Panc1 (cell line): ENCODE measurements at places on chromosomes 1 and 21.

DNA sequence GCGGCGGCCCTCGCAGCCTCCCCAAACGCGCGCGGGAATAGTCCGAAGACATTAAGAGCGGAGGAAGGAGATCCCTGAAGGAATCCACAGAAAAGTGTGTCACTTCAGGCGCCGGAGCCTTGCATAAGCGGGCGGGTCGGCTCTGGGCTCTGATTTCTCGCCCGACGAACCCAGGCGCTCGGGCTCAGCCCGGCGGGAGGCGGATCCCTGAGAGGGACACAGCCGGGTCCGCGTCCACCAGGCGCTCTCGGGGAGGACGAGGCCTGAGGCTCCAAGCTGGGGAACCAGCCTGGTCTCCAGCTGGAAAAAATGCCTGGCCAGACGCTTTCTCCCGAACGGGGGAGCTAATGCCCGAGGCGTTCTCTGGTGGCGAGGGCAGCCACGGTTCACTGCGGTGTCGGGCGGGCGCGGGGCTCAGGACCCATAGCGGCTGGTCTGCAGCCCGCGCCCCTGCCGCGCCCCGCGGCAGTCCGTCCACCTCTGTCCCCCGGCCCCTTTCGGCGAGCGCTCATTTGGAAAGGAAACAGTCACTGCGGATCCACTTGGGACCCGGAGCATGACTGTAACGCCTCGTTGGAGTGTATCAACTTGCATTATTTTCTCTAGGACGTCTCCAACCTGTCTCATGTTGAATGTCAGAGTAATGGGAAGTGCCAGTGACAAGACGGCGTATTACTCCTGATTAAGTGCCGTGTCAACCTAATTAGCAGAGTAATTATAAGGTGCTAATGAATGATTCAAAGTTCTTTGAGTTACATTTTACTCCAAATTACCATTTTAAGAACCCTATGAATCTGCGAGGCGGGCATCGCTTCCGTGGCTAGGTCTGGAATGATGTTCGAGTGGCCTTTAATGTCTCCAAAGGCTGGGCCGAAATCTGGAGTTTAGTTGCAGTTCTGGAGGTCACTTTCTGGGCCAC is 1.6 kb upstream of the BARHL2 start:
- no peak for DNase-seq

DNA sequence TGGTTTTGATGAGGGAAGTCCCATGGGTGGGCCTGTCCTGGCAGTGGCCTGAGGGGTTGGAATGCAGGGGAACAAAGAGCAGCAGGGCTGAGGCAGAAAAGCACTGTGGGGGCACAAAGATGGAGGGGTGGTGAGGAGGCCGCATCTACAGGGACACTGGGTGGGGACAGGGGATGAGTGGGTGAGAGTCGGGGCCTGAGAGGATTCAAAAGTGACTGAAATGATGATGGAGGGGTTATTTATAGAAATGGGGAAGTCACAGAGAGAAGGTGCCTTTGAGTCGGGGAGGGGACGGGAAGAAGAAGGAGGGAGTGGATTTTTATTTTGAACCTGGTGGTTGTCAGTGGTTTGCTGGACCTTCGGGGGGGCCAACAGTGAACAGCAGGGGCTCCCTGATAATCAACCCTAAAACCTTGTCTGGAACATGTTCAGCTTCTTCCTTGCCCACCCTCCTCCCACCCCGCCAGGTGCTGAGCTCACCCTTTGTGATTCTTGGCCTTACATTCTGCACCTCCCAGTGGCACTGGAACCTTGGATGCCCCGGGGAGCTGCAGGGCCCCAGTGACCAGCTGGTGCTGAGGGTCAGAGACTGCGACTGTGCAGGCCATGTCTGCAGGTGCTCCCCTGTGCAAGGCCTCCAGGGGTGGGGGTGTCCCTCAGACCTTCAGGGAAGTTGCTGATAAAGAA is 42.9 kb downstream of the IER5 start:
- no peak for DNase-seq

DNA sequence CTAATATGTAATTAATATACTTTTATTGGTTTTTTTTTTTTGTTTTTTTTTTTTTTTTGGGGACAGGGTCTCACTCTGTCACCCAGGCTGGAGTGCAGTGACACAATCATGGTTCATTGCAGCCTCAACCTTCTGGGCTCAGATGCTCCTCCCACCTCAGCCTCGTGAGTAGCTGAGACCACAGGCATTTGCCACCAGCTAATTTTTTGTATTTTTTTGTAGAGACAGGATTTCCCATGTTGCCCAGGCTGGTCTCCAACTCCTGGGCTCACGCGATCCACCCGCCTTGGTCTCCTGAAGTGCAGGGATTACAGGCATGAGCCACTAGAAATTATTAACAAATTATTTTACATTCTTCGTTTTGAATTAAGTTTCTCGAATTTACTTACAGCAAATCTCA is 16.8 kb upstream of the POGZ start:
- no peak for DNase-seq

DNA sequence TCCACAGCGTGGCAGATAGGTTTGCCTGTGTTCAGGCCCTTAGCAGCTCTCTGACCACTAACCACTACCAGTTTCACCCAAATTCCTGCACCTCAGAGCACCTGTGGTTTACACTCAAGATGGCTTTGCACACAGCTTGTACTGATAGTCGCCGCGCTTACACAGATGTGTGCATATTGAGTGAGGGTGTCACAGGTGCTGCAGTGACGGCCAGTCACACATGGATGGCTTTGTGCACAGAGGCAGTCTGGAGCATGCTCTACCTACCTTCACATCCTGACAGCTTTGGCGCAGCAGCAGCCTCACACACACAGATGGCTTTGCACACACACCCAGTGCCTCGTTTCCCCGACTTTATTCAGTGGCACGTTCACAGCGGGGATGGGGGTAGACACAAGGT is 7.5 kb downstream of the DMAP1 start:
- DNase-seq, result no peak

GRCh38 chr1:14292520-14292919 is 306.0 kb upstream of the KAZN start:
- no peak for DNase-seq

DNA sequence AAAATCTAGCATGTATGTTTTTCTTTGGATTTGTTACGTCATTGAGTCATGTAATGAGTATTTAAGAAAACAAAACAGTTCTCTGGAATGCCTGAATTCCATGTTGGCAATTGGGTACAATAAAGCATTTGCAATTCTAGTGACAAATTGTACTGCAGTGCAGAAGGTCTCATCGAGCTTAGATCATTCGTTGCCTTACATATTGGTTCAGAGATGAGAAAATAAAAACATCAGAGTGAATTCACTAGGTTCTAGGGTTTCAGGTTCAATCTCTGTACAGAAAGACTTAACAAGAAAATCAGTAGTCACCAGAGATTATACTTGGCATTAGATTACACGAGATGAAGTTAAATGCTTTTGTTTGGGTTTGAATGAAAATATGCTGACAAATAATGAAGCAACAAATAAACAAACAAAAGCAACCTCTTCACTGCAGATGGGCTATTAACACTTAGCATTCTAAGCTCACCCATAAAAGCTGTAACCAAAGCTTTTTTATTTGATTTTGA is 124.7 kb downstream of the RYR2 start:
- no peak for DNase-seq

DNA sequence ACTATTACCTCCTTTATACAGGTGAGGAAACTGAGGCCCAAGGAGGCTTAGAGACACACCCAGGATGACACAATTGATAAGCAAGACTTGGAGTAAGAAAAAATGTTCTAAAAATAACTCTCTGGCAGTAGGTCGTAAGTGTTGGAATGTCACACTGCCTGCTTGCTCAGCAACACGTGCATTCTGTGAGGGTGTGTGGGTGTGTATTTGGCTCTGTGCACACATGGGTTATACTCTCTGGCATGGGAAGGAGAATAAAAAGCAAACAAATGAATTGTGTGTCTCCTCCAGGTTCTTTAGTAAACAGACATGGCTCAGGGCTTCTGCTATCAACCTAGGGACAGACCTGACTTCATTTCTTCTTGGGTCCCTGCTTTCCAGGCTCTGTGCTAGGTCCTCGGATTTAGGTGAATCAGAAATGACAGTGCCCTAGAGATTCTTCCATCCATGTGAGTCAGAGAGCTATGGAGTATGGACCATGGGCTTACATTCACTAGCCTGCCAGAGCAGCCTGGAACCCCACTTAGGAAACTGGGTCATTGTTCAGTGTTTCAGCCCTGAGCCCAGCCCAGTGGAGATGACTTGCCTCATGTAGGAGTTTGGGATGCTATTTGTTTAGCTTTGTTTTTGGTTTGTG is 72.4 kb downstream of the ELAVL4 start:
- DNase-seq, result no peak

DNA sequence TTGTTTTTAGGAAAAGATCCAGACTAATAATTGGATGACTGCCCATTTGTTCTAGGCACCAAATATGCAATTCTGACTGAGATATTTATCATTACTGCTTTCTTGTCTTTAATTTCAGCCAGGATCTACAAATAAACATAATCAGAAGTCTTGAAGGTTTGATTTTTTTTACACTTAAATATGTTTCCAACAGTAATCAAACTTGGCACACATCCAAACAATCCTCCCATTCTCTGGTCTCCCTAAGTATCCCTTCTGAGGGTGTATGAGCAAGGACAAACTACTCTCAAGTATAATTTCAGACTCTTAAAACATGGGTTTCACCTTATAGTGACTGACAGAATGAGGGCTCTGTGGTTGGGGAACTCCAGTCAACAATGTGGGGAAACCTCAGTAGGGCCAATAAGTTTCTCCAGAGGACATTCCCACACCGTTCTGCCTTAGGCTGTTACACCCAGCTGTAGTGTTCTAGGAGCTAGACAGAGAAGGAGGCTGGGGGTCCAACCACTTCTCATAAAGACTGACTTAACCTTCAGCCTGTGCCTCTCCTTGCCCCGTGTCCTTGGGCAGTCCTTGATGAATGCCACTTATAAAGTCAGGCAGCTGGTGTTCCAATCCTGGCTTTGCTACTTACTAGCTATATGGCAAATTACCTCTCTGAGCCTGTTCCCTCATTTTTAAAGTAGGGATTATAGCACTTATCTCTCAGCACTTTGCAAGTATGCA is 1.5 kb upstream of the PALMD start:
- DNase-seq, result no peak

GRCh38 chr1:7390604-7391000 is 380.5 kb upstream of the VAMP3 start:
- DNase-seq, result no peak

DNA sequence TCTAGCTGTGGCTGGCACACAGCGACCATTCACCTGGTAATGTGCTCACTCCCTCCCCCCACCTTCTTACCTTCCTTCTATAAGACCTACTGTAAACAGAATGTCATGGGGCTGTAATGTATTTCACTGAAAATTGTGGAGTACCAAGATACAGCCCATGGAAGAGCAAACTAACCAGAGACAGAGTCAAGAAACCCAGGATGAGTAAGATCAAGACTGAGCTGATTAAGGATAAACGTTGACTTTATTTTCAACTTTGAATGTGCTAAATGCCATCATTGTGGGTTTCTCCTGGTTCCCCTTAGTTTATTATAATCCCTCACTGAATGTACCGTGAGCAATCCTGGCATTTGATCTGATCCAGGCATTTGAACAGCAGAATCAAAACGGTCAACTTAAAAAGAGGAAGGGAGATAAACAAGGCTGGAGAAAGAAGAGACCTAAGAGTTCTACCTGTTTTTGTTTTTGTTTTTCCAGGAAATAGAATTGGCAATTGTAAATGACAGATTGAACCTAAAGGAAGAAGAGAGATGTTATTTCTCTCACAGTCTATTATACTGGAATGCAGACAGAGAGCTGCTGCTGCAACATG is 16.1 kb upstream of the ATP1B1 start:
- DNase-seq, result no peak

- DNase-seq, result no peak
Observed at GRCh38 chr1:25922056-25922970, 16.1 kb upstream of the STMN1 start.

DNA sequence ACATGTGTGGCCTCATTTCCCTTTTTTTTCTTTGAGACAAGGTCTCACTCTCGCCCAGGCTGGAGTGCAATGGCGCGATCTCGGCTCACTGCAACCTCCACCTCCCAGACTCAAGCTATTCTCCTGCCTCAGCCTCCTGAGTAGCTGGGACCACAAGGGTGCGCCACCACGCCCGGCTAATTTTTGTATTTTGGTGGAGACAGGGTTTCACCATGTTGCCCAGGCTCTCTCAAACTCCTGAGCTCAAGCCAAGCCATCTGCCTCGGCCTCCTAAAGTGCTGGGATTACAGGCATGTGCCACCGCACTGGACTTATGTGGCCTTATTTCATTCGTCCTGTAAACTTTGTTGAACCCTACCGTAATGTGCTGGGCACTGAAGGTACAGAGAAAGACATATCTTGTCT is 569 bp upstream of the WARS2 start:
- no peak for DNase-seq

DNA sequence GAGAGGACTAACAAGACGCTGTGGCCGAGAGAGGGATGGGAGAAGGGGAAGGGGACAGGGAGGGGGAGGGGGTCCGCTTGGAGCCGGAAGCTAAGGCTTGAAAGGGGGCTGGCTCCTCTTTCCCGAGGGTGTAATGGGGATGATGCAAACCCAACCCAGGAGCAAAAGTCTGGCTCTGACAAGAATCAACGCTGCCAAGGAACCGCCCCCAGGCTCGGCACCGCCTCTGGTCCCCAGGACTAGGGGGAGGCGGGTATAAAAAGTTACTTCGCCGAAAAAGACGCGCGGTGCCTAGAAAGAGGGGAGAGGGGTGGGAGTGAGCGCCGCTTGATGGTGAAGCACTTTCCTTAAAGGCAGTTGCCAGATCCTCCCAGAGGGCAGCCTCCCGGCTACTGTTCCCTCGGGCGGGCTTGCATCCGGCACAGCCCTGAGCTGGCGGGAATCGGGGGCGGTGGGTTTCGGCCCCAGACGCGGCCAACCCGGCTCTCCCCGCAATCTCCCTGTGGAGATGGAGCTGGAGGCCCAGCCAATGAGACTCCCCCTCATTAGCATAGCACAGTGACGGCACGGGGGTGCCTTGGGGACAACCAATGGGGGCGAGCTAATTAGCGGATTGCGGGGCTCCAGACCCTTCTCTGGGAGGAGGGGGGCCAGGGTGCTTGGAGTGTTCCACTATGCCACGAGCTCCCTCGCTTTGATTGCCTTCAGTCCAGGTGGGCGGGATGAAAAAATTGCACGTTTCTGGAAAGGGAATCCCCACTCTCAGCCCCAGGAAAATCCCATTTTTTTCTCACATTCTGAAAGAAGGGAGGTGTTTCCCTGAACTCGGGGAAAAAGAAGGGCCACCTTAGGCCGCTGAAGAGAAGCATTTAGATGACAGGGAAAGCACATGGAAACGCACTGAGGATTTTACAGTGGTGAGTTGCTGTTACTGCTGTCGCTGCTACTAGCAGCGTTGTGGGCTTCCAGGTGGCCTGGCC is at the start of gene KCNT2:
TSS of gene KCNT2 (minus strand) at position 51 of the 980 bp plus-strand sequence. CDS start 131 bp downstream, outside the sequence.
- DNase-seq, result no peak

DNA sequence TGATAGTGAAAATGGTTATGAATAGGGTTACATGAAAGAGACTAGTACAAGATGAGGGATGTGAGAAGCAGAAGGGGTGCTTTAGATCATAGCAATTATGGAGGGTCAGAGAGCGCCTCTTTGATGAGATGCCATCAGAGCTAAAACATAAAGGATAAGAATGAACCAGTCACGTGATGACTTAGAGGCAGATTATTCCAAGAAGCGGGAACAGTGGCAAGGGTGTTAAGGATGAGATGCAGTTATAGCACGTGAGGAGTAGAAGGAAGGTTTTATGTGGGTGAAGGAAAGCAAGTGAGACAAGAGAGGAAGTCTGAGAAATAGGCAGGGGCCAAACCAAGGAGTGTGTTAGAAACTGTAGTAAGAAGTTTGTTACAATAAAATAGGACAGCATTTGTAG is 360.1 kb downstream of the DPYD start:
- no peak for DNase-seq
